Endodermal cell (in vitro differentiated cells): ENCODE measurements at places on chromosomes 4 and X. TPM values are rescaled to one million over a fixed set of nuclear protein-coding genes. Genes with fewer than 3 reads are reported as not detected.

DNA sequence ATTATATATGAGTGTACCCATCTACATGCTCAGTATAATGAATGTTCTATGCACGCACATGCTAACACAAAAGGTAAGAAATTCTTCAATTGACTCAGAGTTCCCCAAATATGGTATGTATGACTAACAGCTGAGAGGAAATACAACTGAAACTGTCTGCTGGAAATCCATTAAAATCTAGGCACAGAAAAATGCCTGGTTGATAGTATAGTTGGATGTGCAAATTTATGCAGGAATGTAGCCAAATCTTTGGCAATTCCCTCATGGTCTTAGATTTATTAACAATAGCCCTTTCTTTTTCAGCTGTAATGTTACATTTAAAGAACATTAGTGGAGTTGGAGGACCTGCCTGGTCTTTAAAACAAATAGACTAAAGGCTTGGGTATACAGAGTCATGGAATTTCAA lies 5.5 kb downstream of the CAMK2D start:
- no peak for DNase-seq
- peak overlapping the region; percentile 51 for H3K27ac ChIP-seq
- H3K36me3 ChIP-seq = peaks cover 28% of the 10 kb centered on the region
- H3K27me3 ChIP-seq = no peaks in the 10 kb centered on the region
- peaks cover 3% of the 10 kb centered on the region for H3K4me1 ChIP-seq

DNA sequence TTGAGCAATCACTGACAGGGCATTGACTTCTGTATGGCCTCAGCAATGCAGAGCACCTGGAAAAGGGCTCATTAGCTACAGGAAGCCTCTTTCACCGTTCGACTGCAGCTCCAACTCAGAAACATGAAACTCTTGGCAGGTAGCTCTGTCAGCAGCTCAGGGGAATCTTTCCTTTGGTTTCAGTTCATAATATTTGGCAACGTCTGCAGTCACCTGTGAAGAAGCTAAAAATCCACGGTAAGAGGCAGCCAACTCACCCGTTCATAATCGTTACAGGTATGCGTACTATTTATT lies 354.9 kb downstream of the CAMK2D start:
- no peak overlapping the region for H3K4me3 ChIP-seq
- H3K27me3 ChIP-seq = no peaks in the 10 kb centered on the region
- no peaks in the 10 kb centered on the region for H3K36me3 ChIP-seq

DNA sequence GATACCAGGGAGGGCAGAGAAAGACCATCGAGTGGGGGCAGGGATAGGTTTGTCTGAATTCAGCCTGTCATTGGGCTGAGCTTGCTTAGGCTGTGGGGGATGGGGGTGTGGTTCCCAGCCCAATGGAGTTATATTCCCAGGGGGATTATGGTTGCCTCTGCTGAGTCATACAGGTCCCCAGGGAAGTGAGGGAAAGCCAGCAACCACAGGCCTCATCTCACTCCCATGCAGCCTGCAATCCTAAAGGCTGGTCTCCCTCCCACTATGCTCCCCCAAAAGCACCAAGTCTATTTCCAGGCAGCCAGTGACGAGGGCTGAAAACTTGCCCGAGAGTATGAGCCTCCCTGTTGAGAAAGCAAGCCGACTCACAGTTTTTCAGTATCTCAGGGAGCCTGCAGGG lies 39.3 kb downstream of the AFM start:
- H3K4me1 ChIP-seq = peaks cover 17% of the 10 kb centered on the region
- no peaks in the 10 kb centered on the region for H3K36me3 ChIP-seq
- no peak overlapping the region for H3K27ac ChIP-seq
- peak; percentile 93 for DNase-seq

DNA sequence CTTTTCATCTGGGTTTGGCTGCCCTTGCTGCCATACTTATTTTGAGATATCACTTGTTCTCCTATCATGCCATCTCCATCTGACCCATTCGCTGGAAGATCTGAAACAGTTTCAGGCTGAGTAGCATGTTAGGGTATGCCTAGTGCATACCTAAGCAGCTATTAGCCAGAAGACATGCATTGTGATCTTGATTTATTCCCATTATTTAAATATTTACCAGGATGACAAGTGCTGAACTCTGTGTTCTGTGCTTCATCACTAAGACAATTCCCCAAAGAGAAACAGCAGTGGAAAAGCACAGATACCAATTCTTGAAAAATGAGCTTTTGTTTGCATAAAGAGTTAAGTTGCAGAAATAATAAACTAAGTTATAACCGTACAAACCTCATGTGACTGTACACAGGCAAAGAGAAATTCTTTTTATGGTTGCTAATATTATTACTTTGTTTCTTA lies 271.0 kb upstream of the ARSJ start:
- no peak for DNase-seq
- no peaks in the 10 kb centered on the region for H3K27me3 ChIP-seq
- no peaks in the 10 kb centered on the region for H3K4me1 ChIP-seq
- H3K27ac ChIP-seq = no peak overlapping the region
- no peaks in the 10 kb centered on the region for H3K36me3 ChIP-seq
- no peak overlapping the region for H3K4me3 ChIP-seq

GRCh38 chrX:9326369-9326768 lies 138.5 kb upstream of the TBL1X start:
- H3K27me3 ChIP-seq = no peaks in the 10 kb centered on the region
- no peak for DNase-seq
- H3K4me3 ChIP-seq = no peak overlapping the region
- no peaks in the 10 kb centered on the region for H3K4me1 ChIP-seq
- no peak overlapping the region for H3K27ac ChIP-seq
- no peaks in the 10 kb centered on the region for H3K36me3 ChIP-seq

Gene DSPP
- total RNA-seq = not detected in 2 replicates
